Cortex of kidney (tissue), 1 donor: ENCODE measurements at places on chromosomes 2 and 18.

GRCh38 chr2:23211987-23212583, 172.9 kb upstream of the KLHL29 start:
- DNase-seq: no peak

GRCh38 chr2:109185338-109185737, 56.3 kb downstream of the SH3RF3 start:
- DNase-seq: no peak

DNA sequence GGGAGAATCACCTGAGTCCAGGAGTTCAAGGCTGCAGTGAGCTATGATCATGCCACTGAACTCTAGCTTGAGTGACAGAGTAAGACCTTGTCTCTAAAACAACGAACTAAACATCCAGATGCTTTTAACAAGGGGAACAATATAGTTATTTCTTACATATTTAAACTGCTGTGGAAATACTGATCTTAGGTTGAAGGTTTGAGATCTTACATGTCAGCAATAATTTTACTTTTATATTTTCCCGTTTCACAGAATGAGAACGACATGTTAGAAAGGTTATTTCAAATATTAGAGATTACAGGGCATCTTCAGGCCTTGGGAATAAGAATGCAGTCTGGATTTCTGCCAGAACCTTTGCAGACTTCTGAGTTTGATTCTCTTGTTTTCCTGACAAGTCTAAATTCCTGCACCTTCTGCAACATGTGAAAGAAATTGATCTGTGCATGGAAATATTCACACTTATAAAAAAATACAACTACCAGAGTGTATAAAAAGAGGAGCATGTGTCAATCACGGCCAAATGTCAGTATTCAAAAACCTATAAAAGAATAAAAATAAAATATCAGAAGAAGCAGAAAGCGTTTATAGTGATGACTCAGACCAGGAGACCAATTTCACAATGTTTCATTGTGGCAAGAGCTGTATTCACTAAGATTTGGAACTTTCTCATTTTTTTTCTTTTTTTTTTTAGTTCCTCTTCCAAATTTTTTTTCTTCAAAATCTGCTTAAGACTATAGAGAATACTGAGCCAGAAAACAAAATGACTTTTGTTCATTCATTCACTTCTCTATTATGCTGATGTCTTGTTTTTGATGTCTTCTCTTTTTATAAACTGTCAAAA, 29.6 kb downstream of the COLEC12 start:
- no peak for DNase-seq

DNA sequence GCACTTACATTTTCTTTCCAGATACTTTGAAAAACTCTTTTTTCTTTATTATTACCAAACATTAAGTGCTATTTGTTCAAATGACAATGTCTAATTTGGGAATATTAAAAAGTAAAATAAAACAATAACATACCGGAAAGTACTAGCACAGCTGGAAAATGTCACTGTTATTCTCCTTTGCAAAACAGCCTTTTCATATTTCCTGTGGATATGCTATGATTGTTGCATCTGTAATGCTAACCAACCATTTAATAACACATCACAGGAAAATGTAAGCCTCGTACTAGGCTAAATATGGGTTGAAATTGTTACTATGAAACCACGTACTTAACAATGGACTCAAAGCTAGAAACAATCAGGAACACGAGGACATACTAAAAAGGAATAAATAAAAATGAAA, 298.1 kb downstream of the CBLN2 start:
- DNase-seq: no peak

DNA sequence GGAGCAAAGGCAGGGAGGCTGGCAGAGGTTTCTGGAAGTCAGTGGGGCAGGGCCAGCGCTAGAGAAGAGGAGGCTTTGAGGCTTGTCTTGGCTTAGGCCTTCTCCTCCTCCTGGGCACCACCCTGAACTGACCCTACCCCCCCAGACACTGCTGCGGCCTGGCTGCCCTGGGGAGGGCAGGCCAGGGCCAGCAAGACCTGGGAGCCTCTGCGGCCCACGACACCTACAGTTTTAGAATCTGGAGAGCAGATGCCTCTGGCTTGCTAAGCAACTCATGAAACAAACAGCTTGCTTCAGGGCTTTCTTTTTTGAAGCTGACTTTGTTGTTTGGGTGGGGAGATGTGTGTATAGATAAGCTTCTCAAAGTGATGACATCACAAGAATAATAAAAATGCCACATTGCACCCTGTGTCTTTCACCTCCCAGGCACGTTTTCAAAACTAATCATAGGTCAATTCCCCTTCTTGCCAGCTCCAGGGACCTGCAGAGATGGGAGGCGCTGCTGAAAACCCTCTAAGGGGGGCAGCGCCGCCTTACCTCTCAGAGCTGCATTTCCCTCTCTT, 46.2 kb upstream of the SMAD7 start:
- DNase-seq: no peak

DNA sequence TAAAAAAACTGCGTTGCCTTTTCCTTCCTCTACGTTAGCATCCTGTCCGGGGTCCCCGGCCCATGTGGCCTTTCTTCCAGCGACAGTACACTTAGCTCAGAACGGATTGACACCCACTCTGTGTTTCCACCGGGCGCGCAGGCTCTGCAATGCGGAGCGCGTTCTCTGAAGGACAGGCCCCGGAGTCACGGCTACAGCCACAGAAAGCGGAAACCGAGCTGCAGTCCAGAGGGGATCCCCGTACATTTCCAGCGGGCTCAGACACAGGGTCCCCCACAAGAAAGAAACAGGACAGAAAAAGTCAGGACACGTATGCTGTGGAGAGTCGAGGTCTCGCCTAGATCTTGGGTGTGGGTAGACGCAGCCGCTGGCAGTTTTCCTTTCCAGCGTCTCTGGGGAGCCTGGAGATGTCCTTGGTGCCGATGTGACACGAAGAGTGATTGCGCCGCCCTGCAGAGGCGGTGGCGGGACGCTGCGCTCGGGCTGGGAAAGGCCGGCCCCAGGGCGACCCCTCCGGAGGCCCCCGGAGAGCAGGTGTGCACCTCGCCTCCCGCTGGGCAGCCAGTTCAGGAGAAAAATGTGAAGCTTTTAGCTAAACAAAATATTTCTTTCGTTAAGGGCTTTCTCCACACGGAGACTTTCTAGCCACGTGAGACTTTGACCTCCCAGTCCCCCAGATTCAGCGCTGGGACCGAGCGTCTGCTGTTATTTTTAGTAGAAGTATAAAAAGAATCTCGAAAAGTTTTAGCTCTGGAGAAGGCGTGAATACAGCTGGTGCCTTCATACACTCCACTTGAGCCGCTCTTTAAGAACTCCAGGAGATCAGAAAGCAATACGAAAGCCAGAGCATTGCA, 1.3 kb upstream of the ACKR3 start:
- peak; percentile 17 for DNase-seq
